ENCODE measurements at places on chromosomes 16 and 17.

DNA sequence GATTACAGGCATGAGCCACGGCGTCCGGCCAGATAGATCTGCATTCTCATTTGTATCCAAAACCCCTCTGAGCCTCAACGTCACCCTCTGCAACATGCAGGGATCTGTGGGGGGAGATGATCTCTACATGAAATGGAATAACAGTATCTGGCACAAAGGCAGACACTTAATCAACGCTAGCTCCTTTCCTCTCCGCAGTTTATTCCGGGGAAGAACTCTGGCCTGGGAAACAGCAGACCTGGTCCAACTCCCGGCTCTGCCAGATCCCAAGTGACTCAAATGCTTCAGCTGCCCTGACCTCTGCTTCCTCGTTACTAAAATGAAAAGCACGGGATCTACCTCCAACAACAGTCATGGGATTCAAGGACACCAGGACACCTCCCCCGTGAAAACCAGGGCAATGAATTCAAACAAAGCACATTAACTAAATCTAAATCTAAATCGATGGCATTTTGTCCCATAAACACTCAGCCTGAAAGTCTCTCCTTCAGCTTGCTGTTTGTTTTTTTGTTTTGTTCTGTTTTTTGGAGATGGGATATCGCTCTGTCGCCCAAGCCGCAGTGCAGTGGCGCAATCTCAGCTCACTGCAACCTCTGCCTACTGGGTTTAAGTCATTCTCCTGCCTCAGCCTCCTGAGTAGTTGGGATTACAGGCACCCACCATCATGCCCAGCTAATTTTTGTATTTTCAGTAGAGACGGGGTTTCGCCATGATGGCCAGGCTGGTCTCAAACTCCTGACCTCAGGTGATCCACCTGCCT is 78.2 kb downstream of the NXN start:
- DNase-seq = no peak

GRCh38 chr17:39271546-39271945 is 45.8 kb upstream of the STAC2 start:
- no peak for DNase-seq

DNA sequence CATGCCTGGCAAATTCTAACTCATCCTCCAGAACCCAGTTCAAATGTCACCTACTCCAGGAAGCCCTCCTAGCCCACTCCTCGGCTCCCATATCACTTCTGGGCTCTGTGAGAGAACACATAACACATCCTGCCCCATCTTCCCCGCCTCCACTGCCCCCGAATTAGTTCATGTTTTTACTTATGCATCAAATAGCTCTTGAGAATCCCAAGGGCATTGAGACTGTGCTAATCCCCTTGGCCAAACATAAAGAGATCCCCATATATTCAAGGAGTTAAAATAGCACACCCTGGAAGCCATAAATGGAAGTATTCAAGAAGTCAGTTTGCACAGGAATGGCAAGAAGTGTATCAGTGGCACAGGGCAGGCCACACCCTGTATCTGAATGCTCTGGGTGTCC is 2.0 kb upstream of the CREBBP start:
- DNase-seq = no peak

GRCh38 chr17:6789146-6789545 is 13.1 kb downstream of the FBXO39 start:
- DNase-seq = no peak

DNA sequence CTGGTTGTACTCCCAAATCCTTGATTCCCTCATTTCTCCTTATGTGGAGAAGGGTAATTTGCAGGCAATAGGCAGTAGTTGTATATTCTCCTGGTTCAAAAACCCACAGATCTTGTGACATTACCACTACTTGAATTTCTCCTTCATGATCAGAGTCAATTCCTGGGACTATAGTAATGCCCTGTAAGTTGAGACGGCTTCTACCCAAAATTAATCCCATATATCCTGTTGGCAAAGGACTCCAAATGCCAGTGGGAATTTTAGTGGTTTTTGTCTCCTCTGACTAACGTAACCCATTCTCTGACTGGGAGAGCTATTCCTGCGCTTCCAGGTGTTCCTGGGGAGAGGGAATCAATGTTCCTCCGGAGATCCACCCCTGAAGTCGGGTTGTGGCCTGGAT is 11.6 kb upstream of the ZNF689 start:
- no peak for DNase-seq

GRCh38 chr17:49061524-49061943 is 64.3 kb downstream of the IGF2BP1 start:
- DNase-seq = peak; percentile 33

- no peak for DNase-seq
Measured at GRCh38 chr17:62910277-62910676, 55.8 kb upstream of the TANC2 start.

DNA sequence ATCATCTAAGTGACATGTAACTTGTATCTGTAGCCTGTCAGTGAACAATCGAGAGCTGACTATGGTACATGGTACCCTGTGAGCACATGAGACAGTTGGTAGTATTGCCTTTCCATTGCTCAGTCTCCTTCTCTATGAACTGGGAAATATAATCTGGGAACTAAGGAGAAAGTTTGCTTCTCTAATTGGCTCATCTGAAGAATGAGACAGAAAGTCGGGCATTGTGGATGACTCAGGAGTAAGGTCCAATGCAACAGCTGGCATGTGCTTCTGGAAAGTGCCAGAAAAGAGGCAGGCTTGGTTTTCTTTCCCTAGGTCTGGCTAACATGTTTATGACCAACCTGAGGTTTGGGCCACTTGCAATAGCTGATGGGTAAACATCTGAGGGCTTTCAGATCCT is 51.9 kb downstream of the ZZEF1 start:
- DNase-seq = no peak

DNA sequence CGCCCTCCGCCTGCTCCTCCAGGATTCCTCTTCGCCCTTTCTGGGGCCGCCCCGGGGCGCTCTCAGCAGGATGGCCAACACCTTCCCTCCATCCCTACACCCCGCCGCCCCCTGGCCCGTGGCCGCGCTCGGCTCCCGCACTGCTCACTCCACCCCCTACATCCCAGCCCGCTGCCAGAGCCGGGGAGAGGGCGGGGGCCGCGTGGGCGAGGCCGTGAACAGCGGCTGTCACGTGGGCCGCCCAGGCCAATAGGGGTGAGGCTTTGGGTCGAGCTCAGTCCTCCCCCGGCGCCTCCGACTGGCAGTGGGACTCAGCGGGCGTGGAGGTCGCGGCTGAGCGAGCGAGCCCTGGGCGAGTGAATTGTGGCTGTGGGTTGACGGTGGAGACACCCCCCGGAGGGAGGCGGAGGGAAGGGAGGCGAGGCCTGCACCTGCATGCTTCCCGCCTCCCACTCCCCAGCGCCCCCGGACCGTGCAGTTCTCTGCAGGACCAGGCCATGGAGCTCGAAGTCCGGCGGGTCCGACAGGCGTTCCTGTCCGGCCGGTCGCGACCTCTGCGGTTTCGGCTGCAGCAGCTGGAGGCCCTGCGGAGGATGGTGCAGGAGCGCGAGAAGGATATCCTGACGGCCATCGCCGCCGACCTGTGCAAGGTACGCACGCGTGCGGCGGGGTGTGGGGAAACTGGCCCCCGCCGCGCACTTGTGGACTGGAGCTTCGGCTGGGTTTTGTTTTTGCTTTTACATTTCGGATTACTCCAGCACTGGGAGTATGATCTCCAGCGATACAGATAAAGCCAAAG is at the start of gene ALDH3A2:
TSS of gene ALDH3A2 (plus strand) at position 277 of the 799 bp plus-strand sequence. CDS start at position 498, 221 bp downstream.
- DNase-seq = peak; percentile 95

- DNase-seq = peak; percentile 62
Measured at GRCh38 chr17:66717641-66718058, 117.3 kb upstream of the CACNG5 start.

DNA sequence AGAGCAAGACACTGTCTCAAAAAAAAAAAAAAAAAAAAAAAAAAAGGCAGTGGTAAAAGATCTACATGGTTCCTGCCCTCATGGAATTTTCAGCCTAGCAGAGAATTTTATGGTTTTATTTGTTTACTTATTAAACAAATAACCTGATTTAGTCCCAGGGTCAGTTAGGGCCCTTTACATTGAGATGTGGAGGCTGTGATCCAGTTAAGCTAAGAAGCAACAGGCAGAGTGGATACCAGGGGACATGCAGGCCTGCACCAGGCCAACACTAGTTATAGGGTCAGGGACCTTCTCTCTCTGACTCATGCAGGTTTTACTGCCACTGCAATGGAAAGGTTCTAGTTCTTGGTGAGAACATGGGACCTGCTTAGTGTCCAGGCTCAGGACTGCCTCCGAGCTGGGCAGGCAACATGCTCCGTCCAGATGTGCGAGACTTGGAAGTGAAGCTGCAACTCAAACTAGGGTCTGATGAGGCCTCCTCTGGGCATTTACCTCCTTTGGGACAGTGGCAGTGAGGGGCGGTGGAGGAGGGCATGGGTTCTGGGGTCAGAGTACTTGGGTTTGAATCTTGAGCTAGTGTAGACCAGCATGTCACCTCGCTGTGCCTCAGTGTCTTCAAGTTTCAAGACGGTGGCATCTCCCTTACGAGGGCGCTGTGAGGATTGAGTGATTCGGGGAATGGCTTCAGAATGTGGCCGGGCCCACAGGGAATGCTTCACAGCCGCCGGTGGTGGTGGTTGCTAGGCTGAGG is 301.8 kb downstream of the CPPED1 start:
- DNase-seq = peak; percentile 28

DNA sequence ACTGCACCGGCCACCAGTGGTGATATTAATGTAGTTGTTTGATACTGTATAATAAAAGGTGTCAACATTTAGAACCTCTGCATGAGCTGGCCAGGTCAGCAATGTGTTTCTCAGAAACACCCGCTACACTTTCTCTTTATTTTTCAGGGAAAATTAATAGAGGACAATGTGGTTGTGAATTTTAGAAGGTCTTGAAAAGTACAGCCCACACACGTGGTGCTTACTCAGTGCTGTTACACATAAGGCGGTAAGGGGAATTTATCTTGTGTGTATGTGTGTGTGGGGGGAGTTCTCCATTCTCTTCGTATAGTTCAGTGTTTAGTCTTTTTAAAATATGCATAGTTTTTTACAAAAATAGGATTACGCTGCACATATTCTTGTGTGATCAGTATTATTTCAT is 4.4 kb upstream of the ZFP1 start:
- DNase-seq = no peak

DNA sequence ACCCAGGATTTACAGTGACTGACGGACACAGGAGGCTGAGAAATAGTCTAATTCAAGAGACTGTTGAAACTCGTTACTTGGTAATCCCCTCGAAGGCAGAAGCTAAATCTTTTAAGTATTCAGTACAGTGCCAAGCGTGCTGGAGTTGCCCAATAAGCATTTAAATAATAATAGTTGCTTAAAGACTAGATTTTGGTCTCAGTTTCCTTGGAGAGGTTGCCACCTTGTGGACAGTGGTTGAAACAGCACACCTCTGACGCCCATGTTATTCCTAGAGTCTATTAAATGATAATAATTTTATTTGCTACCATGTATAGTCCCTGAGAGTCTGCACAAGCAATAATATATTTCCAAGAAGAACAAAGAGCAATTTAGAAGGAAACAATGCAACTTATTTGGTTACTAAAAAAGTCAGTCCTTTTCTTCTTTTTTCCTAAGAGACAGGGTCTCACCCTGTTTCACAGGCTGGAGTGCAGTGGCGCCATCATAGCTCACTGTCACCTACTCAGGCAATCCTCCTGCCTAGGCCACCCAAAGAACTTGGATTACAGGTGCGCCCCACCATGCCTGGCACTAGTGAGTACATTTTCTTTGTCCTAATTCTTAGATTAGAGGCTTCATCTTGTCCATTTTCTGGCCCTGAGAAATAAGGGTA is 138.0 kb upstream of the NUDT7 start:
- peak; percentile 73 for DNase-seq

GRCh38 chr17:10857976-10858375 is 20.1 kb upstream of the PIRT start:
- no peak for DNase-seq

DNA sequence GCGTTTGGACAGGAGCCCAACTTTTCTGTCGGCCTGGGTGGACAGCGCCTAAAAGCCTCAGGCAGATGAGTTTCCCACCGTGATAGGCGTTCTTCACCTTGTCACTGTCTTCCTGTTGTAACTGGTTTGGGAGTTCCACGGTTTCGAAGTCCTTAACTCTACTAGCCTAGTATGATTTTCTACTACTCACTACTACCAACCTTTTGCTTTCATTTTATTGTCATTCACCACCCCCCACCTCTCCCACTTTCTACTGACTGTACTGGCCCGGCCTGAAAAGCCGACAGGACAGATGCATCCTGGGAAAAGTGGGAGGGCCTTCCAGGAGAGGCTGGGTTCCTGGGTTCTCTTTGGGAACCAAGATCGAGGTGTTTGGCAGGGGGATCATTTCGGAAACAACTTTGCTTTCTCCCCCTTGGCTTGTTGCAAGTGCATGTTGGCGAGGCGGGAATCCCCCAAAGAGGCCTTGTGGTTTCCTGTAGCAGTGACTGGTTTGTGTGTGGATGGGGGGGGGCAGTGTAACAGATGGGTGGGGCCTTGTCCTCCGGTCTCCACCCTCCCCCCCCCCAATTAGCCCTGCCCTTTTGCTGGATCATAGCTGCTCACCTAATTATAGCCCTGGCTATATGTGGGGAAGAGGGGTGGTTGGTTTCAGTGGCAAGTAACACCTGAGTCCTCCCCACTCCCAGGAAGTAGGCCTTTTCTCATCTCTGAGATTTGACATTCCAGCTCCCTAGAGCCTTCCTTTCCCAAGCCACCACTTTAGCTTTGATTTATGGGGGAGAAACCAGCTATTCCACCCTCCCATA is 1.4 kb downstream of the EIF5A start:
- peak; percentile 85 for DNase-seq

DNA sequence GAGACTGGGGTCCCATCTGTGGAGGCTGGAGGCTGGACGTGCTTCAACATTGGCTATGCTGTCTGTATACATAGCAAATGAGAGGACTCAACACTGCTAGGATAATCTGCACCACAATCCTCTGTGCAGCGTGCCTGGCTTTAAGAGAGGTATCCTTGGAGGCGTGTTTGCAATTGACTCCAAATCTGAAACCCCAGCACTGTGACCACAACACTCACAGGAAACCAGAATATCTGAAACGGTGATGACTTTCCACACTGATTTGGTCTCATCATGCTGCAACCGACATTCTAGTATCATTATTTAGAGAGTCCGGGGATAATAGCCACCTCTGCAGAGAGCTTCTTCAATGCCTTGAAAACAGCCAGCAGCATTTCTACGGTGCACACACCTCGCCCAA is 35.1 kb downstream of the TLE7 start:
- DNase-seq = no peak

- no peak for DNase-seq
Measured at GRCh38 chr17:44918006-44918405, 2.7 kb upstream of the GFAP start.
